ENCODE measurements at places on chromosomes 11 and 22.
A peak's percentile ranks its signal among the peaks of the same experiment; 100 is the strongest.

DNA sequence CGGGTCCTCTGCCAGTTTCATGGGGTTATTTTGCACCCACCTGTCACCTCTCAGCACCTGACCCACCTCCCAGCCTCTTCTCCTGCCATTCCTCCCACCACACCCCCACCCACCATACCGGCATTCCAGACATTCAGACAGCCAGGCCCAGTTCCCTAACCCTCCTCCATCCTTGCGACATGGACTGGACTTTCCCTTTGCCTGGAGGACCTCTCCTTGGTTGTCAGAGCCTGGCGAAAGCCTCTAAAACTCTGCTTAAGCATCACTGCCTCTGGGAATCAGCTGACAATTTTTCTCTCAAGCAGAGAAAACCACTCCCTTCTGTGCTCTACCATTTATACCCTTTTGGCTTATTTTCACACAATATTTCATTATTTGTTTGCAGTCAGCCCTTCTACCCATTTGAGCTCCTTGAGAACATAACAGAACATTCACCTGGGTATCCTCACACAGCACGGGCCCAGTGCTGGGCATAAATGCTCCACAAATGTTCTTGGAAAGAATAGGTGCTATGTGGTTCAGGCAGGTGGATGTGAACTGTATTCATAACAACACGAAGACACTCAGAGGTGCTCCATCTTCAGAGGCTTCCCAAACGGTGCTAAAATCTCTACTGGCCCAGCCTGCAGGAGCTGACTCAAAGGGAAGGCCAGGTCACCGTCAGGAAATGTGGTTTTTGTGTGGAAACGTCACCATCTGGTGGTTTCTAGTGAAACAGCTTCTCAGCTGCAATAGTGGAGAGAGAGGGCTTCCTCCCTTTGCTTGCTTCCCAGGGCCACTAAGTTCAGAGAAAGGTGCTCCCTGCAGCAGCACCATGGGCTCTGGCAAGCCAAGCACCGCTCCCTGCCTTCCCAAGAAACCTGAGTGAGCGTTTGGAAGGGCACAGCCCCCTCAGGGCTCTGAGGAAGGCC lies 10.4 kb downstream of the SPATA19 start:
- DNase-seq: peak; percentile 76

- no peak for DNase-seq
Measured at GRCh38 chr22:46767249-46767985, 5.0 kb downstream of the TBC1D22A start.

- no peak for DNase-seq
Measured at GRCh38 chr11:62569611-62570010, 4.1 kb downstream of the EEF1G start.

DNA sequence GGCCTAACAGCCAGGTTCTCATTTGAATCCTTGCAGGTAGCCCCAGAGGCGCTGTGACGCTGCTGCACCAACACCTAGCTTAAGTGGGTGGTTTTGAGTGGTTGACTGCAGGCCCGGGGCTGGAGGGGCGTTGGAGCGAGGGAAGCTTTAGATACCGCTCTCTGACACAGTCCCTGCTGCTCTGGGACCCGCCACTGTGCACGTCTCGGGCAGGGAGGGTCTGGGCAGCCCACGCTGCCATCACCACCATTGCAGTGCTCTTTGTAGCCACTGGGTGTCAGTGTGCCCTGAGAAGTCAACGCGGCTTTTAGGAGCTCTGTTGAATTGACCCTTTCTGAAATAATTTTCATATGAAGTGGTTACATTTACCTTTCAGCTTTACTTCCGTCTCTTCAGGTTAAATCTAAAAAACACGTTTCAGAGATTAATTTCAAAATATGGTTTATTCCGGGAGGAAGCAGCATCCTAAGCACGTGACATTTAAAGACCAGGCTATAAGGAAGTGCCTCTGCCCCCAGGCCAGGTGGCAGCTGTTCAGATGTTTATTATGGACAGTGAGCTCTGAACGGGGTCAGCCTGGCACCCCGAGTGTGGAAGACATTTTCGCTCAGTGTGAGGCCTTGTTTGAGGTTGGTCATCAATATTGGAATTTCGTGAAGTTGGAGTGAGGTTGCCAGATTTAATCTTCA lies 30.9 kb upstream of the PARVB start:
- DNase-seq: peak; percentile 48

DNA sequence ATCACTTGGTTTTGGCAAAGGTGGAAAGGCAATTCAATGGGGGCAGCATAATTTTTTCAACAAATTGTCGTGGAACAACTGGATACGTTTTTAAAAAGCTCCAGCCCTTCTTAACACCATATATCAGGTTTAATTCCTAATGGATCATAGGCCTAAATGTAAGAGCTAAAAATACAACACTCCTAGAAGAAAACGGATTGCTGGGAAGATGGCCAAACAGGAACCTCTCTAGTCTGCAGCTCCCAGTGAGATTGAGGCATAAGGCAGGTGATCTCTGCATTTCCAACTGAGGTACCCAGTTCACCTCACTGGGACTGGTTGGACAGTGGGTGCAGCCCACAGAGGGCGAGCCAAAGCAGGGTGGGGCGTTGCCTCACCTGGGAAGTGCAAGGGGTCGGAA lies 32.4 kb upstream of the SCGB1D1 start:
- no peak for DNase-seq

DNA sequence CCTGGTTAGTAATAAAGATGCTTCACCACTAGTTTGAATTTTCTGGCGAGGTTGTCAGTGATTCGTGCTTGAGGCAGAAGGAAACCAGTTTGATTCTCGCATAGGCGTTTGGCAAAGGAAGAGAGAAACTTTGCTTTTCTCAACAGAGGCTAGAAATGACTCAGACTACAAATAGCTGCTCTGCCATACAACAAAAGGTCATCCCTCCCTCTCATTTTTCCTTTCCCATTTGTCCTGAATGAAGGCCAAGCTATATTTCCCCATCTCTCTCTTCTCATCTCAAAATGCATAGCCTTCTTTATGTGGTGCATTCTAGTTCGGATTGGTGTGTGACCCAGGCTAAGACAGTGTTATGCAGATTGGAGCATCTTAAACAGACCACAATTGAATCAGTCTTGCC lies 741.4 kb downstream of the NTM start:
- DNase-seq: no peak

- DNase-seq: no peak
Measured at GRCh38 chr22:19959587-19960490, 18.2 kb upstream of the TXNRD2 start.

- no peak for DNase-seq
Measured at GRCh38 chr11:126819194-126819593, 181.4 kb downstream of the KIRREL3 start.
